ENCODE measurements at places on chromosomes 12 and 14.

GRCh38 chr14:105039458-105040205, 18.7 kb upstream of the CDCA4 start:
- no peak for DNase-seq

- DNase-seq, result no peak
These were observed 16.4 kb downstream of the NAV3 start for GRCh38 chr12:77847060-77847541.

DNA sequence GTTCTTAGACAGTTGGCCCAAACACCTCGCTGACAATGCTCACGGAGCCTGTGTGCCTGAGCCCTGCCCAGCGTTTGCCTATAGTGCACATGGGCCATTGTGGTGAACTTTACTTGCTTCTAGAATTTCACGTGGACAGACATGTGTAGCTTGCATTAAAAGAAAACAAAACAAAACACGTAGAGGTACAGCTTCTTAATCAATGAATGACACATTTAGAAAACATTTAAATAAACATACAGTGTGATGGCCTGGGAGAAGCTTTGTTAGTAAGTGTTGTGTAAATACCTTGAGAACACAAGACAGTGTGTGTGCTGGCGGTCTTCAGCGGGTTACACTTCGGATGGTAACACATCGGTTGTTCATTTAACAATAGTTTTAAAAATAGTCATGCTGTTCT, 38.1 kb downstream of the SMOC1 start:
- DNase-seq, result no peak

DNA sequence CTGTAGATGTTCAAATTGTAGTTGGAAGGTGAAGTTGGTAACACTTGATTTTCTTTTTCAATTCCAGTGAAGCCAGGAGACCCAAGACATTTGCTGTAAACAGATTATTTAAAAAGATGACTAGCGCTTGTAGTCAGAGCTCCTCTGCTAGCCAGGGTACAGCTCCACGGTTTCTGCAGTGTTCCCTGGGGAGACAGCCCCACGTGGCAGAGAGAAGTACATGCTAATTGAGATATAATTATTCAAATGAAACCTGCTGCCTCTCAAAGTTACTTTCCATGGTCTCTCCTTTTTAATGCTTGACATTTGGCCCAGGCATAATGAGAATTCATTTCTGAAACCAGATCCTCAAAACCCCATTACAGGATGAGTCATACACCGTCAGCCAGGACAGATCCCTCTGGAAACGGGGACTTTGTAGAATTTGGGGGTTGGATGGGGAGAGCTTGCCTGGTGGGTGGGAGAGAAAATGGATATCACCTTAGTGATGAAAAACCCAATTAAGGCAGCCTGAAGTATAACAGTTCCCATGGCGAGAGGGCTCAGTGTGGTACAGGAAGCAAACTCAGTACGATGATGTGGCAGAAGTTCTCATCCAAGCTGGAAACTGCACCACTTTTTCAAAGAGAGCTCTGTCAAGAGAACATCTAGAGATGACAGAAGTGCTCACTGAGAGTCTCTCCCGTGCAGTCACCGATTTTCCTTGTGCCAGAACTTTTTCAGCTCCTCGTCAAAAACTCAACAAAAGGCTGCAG, 637.7 kb upstream of the TMEM132C start:
- DNase-seq, result no peak

GRCh38 chr12:88633312-88633711, 53.0 kb upstream of the KITLG start:
- DNase-seq, result no peak

DNA sequence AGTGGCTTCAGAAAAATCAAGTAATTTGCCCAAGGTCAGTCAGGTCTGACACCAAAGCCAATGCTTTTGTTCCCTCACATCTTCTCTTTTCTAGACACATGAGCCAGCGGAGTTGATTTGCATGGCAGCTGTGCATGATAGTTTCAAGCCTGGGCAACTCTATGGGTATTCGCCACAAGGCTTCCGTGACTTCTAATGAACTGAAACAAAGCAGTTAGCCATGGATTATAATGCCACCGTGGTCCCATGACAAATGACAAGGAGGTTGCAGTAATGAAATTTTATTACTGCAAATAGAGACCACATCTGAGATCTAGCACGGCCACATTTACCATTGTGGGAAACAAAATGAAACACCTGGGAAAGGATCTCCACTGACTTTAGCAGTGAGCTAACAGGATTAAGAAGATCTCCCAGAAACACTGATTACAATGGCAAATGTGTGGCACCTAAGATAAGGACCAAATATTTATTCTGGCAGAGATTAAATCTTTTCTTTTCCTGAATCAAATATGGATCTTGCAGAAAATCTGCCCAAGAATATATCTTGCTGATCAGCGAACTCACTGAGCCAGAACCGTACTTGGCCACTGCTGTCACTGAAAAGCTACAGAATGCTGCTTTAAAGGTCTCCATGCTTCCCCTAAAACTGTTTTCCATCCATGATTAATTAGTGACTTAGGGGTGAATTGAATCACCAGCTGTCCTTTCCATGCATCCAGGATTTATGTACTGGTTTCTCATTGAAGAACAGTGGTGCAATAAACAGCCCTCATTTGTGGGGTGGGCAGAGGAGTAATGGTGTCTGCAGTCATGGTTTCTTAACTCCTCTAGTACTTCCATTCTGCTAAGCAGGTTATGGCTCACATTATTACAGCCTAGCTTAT, 551.0 kb downstream of the DIO2 start:
- DNase-seq, result no peak

DNA sequence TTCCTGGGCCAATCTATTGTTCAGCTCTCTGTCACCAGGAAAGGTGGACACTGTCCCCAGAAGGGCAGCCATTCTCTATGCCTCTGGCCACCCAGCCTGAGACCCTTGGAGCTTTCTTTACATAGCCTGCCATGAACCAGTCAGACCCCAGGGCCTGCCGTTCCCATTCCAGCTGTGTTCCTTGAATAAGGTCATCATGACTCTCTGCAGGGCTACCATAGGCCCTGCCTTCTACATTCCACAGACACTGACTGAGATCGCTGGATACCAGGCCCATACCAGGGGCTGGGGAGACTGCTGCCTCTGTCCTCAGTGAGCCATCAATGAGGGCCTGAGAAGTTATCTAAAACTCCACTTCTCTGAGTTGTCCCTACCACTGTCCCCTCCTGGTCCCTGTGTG, 75.5 kb downstream of the SYNE3 start:
- DNase-seq, result no peak

GRCh38 chr12:96400631-96401075, 414 bp upstream of the CDK17 start:
- no peak for DNase-seq

GRCh38 chr12:93537769-93538168, 34.7 kb upstream of the SOCS2 start:
- no peak for DNase-seq

GRCh38 chr12:40734276-40734675, 42.0 kb downstream of the CNTN1 start:
- no peak for DNase-seq

- DNase-seq, result no peak
These were observed 116.3 kb downstream of the RTN1 start for GRCh38 chr14:59754256-59754655.

DNA sequence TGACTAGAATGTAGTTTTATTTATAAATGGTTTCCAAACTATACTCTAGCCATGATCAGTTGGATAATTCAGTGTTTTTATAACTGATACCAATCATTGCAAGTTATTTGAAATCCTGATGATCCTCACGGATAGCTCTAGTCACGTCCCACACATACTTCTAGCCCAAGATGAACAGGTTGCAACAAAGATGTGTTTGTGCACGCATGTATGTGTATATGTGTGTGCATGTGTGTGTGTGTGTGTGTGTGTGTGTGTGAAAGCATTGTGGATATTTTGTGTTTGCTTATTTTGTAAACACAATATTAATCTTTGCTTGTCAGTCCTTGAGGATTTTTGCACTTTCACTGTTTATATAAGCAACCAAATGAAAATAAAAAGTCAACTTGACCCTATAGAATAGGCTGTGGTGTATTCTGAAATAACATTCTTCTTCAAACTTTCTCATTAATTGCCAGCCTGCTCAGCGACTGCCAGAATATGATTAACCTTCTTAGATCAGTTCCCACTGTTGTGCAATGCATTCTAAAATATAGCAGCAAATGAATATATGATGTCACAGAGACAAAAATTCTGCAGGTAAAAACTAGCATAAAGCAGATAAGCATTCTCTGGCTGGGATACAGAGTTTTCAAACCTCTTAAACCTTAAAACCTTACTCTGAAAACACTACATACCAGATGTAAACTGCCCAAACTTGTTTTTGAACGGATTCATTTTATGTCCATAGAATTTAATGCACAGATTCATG, 48.8 kb upstream of the HIF1A start:
- DNase-seq, result no peak

GRCh38 chr14:90606434-90606833, 209.6 kb downstream of the CALM1 start:
- DNase-seq, result no peak

DNA sequence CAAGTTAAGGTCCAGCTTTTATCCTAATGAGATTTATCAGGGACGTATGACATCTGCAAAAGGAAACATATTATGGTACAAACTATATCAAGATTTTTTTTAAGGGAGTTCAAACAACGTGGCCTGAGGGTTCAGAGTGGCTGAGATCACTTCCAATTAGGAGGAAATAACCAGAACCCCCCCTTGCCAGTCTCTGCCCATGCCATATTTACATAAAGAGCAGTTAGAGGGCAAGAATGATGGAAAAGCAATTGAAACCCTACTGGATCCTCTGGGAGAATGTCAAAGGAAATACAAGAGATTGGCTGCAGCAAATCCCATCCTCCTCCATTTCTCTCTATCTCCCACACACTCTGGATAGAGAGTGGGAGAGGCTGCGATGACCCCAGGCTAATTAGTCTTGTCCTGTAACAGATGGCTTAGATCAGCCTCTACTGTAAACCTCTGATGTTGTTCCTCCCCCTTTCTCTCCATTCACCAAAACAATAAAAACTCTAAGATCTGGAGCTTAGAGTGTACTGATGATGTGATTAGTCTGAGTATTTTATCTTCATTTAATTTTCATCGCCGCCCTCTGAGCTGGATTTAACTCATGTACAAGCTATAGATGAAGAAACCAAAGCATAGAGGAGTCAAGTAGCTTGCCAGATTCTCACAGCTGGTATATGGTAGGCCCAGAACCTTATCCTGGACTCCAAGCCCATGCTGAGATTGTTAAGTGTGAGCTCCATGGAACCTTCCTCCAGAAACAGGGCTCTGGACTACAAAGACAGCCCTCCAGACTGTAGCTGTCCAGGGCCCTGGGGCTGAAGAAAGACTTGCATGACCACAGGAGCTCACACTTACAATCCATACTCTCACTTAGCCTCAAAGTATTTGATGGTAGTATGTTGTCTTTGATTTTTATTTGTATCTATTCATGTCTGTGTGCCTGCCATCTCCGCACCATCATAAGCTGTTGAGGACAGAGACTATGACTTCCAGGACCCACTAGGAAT, 54.1 kb upstream of the GNG2 start:
- DNase-seq, result no peak

GRCh38 chr12:116628989-116629388, 69.8 kb downstream of the MAP1LC3B2 start:
- no peak for DNase-seq

DNA sequence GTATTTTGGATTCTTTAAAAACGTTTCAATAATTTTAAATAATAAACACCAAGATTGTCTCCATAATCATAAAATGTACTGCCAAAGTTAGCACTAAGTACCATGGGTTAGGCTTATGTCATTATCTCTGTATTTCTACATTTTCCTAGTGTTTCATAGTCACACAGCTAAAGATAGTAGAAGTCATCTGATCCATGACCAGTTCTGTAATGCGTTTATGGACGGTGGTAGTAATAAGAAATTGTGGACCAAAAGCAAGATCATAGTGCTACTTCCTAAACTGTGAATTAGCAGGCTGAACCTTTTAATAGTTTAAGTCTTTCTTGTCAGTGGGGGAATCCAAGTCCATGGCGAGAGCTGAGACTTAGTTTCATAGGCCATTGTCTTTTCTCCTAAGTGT, 142.1 kb downstream of the AKAP6 start:
- DNase-seq, result no peak

Data from stimulated activated CD4-positive, alpha-beta T cell treated with anti-CD3 and anti-CD28 coated beads, Interleukin-1b, Interleukin-23, amount 100 ng/mL, for 1 hour (primary cell).